ENCODE measurements at places on chromosomes 2 and 18.

DNA sequence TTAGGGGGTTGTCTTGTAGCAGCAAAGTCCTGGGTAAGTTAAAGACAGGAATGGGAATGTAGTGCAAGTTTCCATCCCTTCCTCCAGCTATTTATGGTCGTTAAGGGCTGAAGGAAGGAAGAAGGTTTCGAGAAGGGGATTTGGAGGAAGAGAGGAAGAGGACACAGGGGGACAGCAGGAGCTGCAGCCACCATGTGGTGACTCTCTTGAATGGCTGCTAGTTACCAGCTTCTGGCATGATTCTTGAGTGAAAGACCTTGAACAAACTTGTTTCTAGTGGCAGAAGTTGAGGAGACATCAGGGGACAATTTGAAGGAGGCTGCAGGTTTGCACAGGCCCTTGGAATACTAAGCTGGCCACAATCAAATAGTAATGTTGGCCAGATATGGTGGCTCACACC lies 116.6 kb downstream of the MTX2 start:
- no peak for DNase-seq

DNA sequence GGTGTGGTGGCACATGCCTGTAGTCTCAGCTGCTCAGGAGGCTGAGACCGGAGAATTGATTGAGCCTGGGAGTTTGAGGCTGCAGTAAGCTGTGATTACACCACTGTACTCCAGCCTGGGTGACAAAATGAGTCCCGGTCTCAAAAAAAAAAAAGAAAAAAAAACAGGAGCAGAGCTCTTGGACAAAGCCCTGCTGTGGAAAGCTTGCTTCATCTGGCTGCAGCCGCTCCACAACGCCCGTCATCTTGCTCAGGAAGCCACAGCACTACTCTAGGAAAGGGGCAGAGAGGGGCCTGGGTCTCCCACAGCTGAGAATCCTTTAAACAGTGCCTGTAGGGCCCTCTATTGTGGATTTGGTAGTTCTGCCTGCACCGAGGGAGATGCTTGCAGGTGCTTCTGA lies 11.0 kb downstream of the ATG4B start:
- no peak for DNase-seq

DNA sequence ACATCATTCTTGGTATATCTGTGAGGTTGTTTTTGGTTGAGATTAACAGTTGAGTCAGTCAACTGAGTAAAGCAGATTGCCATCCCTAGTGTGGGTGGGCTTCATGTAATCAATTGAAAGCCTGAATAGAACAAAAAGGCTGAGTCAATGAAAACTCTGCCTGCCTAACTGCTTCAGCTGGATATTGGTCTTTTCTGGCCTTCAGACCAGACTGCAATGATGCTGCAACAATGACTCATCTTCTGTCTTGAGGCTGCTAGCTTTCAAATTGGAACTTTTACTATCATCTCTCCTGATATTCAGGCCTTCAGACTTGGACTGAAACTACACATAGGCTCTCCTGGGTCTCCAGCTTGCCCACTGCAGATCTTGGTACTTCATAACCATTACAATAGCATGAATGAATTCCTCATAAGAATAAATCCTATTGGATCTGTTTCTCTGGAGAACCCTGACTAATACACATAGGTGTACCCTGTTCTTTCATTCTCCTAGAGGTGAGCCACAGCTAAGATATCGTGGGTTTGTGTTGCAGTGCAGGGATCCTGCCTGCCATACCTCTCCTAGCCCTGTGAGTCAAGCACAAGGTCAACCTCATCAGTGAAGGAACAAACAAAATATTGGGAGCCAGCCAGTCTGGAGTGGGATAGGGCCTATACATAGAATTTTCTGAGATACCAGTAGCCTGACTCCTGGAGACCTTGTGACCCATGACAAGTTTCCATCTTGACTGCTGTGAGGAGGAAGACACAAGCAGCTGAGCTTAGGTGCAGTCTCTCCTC lies 473.8 kb downstream of the DCC start:
- no peak for DNase-seq

- no peak for DNase-seq
Observed at GRCh38 chr2:215979620-215980019, 33.7 kb downstream of the MREG start.

- no peak for DNase-seq
Observed at GRCh38 chr2:1748741-1749488, 4.6 kb upstream of the PXDN start.

GRCh38 chr2:227164763-227165291 lies 403 bp downstream of the COL4A3 start:
- DNase-seq, result peak; percentile 17

GRCh38 chr2:157746234-157746950 lies 117.7 kb upstream of the ACVR1C start:
- DNase-seq, result no peak

GRCh38 chr2:169963786-169964185 lies 136.5 kb downstream of the UBR3 start:
- no peak for DNase-seq

DNA sequence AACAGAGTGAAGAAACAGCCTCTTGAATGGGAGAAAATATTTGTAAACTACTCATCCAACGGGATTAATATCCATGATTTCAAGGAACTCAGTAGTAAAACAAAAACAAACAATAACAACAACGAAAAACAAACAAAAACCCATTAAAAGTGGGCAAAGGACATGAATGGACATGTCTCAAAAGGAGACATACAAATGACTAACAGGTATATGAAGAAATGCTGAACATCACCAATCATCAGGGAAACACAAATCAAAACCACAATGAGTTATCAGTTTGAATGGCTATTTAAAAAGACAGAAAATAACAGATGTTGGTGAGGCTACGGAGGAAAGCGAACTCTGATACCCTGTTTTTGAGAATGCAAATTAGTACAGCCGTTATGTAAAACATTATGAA lies 224.8 kb upstream of the NRXN1 start:
- DNase-seq, result no peak

- DNase-seq, result no peak
Observed at GRCh38 chr2:226407135-226407534, 392.5 kb downstream of the IRS1 start.

DNA sequence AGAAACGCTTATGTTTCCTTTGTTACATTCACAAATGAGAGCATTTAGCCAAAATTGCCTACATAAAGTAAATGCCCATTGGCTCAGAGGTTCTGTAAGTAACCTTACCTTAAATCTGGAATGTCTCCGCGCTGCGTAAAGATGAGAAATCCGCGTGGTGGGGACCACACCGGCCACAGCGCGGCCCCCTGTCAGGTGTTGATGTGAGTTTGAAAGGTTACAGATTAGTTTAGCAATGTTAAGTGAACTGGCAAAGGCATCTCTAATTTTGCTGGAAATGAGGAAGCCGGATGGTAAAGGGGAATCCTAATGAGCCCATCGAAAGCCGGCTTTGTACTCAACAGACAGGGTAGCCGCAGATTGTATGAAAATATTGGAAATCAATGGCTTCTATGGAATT lies 11.8 kb downstream of the SALL3 start:
- no peak for DNase-seq

DNA sequence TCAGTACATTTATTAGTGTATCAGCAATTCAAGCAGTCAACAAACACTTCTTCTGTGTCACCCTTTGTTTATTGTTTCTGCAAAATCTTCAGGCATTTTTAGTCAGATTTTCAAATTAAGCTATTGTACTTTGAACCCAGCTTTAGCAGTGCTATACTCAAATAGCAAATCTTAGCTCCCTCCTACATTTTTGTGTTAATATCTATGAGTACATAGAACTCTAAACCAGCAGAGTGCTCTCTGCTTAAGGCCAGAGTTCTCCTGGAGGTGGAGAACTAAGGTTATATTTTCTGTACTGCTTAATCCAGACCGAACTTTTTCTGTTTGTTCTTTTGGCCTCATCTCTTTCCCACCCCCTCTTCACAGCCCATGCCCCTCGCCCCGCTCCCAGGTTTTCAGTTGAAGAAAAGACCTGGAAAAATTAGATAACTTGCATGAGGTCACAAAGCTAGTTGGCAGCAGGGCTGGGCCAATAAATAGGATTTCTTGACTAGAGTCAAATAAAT lies 29.2 kb upstream of the SCN1A start:
- DNase-seq, result no peak

DNA sequence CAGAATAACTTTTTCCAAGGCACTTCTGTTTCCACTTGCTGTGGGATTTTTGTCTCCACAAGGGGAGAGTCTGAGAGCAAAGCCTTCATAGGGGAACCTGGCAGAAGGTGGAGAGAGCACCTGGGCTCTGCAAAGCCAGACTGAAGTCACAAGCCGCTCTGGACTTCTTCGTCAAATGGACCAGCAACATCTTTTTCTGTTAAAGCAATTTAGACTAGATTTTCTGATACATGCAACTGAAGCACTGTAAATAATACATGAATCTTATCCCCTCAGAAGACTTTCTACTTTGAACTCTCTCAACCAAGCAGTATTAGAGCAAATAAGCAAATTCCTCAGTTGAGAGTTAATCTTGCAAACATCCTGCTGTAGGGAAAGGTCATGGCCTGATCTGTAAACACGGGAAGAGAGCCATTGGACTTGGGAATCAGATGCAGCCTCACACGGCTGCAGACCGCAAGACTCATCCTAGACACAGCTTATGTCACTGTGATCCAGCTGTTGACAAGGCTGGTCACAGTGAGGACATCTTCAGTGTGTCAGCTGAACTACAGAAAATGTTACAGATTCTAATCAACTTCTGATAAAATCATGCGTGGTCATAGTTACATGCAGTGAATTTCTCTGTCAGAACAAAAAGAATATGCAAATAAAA lies 3.2 kb downstream of the SH3YL1 start:
- DNase-seq, result no peak

DNA sequence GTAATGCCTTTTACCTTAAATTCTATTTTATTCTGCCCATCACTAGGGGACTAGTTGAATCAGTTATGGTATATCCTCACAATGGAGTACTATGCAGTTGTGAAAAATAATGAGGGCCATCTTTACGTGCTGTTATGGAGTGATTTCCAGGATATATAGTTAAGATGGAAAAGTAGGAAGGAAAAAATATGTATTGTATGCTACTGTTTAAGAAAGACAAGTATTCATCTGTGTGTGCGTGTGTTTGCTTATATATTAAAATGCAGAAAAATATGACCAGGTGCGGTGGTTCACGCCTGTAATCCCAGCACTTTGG lies 32.5 kb upstream of the MRPL33 start:
- DNase-seq, result no peak

- no peak for DNase-seq
Observed at GRCh38 chr18:23956483-23956882, 58.1 kb upstream of the TTC39C start.

DNA sequence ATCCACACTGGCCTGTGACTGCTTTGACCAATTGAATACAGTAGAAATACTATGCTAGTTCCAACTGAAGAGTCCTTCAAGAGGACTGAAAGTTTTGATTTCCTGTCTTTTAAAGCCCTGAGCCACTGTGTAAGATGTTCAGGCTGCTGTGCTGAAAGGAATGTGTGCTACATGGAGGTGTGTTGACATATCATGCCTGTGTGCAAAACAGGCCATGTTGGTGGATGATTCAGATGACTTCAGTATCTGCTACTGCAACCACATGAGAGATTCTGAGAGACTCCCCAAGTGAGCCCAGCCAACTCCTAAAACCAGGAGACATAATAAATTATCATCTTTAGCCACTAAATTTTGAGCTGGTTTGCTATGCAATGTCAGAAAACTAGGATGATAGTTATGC lies 662.9 kb downstream of the ZEB2 start:
- DNase-seq, result no peak

GRCh38 chr2:55089726-55090125 lies 39.5 kb upstream of the RTN4 start:
- no peak for DNase-seq

DNA sequence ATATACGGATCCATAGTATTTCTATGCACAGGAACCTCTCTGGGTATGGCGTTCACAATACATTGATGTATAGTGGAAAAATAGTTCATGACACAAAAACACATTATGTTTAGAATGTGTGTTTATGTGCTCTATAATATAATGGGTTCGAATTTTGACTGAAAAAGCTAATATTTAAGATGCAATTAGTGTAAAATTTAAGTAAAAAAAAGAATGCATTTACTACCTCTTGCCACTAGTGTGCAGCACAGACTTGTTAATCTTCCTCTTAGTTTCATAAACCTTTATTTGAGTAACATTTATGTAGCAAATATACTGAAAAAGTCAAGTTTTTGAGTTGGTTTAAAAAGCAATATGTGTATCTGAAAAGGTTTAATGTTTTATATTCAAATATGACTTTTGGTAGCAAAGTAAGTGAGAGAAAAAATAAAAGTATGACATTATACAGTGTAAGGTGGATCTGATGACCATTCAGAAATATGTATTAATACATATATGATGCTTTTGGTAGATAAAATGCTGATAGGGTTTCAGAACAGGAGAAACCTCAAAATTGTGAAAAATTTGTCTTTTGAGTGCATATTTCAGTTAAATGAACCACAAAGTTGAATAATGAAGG lies 49.4 kb downstream of the CCDC102B start:
- no peak for DNase-seq

DNA sequence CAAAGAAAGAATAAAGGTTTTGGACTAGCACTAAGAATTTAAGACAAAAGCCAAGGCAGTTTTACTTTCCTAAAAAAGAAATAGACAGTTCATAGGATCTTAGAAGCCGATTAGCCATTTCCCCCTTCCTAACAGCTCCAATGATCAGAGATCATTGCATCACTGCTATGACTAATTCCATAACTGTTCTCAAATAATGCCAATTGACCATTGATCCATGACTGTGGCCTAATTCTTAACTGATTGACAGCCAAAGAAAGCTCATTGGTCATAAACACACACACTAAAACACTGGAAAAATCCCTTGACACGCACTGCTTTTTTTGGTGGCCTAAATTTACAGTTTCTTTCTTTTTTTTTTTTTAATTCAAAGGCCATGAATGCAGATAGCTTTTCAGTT lies 345.0 kb upstream of the ACVR2A start:
- no peak for DNase-seq

- DNase-seq, result no peak
Observed at GRCh38 chr18:69044215-69044614, 246.3 kb downstream of the CCDC102B start.

GRCh38 chr2:9654452-9655100 lies 23.8 kb upstream of the YWHAQ start:
- DNase-seq, result no peak

- DNase-seq, result no peak
Observed at GRCh38 chr18:41761333-41762018, 193.6 kb upstream of the PIK3C3 start.

DNA sequence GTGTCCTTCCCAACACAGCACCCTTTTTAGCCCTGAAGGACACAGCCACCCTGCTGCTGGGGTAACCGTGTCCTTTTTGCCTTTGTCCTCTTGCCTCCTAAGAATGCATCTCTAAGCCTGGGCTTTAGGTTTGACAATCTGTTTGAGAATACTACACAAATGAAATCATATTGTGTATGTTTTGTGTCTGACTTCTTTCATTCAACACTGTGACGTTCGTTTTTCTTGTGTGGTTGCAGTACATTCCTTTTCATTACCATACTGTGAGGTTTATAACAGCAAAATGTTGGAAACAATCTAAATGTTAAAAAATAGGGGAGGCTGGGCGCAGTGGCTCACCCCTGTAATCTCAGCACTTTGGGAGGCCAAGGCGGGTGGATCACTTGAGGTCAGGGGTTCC lies 11.2 kb downstream of the ASPRV1 start:
- no peak for DNase-seq

All from neuronal stem cell (in vitro differentiated cells).